Right lobe of liver (tissue), 6 donors: ENCODE measurements at places on chromosomes 1 and 21. TPM values are rescaled to one million over a fixed set of nuclear protein-coding genes. Genes with fewer than 3 reads are reported as not detected.

- no peak for DNase-seq
Measured at GRCh38 chr1:160800645-160801408, 4.9 kb downstream of the LY9 start.

- no peak for DNase-seq
Measured at GRCh38 chr1:35844826-35845225, 37.0 kb downstream of the AGO4 start.

GRCh38 chr1:156709757-156710489 is 4.5 kb upstream of the CRABP2 start:
- no peak for DNase-seq

DNA sequence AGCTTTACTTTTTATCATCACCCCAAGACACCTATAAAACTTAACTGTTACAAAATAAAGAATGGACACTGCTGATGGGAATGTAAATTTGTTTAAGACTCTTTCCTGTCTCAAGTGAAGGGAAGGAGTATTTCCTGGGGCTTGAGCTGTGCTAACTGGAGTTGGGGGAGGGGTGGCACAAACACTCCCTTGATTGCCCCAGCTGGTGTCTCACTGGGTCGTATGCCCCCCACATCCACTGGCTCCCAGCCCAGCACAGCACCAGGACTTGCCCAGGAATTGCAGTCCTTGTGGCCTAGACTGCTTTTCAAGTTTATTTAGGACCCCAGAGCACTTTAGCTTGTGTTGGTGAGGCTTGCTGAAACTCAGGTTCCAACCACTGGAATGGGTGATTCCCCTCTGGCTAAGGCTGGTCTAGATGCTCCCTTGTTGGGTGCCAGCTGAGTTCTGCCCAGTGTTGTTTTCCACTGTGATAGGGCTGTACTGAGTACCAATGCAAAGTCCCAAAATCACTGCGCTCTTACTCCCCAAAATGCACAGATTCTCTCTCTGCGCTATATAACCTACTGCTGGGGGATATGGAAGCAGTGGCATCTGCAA is 49.1 kb upstream of the DR1 start:
- DNase-seq, result no peak

DNA sequence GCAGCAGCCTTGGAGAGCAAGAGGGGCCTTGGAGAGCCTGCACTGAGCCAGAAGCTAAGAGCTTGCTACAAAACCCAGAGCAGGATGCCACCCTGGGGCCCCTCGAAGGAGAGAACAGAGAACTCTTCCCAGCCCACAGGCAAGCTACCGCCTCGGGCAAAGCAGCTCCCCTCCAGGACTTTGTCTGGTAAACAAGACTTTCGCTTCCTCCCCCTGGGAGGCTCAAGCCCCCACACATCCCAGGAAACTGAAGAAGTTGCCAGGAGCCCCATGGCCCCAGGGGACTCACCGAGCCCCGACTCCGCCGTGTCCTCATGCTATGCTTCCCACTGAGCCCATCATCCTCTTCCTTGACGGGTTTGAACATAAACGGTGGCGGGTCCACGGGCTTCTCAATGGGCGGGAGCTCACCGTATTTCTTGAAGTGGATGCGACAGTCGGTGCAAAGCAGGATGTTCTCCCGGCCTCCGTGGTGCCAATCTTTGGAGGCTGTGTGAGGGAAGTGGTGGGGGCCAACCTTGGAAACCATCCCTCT is 45.9 kb downstream of the SLC45A1 start:
- no peak for DNase-seq

DNA sequence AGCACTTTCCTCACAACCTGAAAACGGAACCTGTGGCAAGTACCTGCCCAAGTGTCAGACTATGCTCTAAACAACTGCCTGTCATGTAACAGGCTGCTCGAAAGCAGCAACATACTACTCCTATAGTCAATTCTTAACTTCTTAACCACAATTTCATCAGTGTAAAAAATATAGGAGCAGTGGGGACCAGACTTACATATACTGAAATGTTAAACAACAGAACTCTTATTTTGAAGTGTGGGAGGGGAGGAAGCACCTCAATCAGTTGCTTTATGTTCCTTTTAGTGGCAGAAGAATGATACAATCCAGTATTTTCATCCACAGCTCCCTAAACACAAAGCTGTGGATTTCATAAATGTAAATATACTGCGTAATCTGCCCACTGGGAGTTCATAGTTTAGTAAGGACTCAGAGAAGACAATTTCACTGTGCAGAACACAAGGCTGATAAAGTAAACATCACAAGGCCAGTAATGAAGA is 44.2 kb downstream of the WLS start:
- no peak for DNase-seq

- peak; percentile 91 for DNase-seq
Measured at GRCh38 chr1:169115891-169116585, 9.5 kb downstream of the ATP1B1 start.

DNA sequence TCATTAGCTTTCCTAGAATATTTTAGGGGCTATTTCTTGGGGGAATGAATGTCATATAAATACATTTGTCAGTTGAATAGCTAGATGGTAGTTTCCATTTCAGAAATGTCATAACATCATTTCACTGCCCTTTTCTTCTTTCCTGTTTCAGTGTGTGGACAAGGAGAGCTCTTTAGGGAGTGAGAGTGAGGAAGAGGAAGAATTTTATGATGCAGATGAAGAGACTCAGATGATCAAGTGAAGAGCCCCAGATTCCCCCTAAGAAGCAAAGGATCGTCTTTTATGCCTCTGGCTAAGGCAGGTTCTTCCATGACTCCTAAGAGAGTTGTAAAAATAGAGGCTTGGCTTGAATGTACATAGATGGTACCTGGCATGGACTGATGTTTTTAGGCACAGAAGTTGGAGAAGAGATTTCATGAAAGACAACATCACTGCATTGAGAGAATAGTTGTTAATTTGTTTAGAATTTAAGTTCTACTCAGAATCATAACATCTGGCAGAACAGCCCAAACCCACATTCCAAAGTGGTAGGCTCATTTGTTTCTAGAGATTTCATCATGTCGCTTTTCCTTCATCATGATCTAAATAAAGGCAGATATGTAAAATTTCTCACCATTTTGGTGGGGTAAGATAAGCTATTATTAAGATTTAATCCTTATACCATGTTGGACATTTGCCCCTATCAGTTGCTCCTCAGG is 44.2 kb upstream of the MAB21L3 start:
- no peak for DNase-seq

DNA sequence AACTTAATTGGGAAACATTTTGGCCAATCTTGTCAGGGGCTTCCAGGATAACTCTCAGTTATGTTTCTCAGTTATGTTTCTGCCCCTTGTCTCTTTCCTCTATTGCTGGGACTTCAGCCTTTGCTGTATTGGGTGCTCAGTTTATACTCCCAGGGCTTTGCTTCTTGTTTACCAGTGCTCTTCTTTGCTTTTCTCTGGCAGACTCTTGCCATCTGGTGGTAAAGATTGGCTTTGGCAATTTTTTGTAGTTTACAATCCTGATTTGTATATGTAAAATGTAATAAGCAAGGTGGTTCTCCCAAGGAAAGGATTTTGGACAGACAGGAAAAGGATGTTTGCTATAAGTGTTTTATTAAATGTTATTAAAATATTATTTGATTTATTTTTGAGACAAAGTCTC is 37.9 kb downstream of the FABP3 start:
- no peak for DNase-seq

GRCh38 chr1:38239258-38239835 is 192.8 kb upstream of the POU3F1 start:
- no peak for DNase-seq

GRCh38 chr1:154710106-154710505 is 102.1 kb upstream of the ADAR start:
- no peak for DNase-seq

DNA sequence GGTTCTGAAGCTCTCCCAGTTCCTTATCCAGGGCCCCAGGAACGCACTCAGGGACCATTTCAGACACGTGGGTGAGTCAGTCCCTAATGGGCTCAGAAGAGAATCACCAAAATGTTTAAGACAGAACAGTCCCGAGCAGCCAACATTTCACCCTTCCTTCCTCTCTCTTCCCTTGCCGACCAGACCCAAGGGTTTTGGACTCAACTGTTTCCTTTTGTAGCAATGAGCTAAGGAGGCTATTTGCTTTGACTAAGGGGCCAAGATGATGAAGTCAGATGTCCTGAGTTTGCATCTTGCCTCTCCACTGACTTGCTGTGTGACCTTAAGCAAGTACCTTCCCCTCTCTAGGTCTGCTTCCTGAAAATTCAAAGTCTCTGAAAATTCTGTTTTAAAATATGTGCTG is 472.3 kb upstream of the VAMP3 start:
- DNase-seq, result no peak

DNA sequence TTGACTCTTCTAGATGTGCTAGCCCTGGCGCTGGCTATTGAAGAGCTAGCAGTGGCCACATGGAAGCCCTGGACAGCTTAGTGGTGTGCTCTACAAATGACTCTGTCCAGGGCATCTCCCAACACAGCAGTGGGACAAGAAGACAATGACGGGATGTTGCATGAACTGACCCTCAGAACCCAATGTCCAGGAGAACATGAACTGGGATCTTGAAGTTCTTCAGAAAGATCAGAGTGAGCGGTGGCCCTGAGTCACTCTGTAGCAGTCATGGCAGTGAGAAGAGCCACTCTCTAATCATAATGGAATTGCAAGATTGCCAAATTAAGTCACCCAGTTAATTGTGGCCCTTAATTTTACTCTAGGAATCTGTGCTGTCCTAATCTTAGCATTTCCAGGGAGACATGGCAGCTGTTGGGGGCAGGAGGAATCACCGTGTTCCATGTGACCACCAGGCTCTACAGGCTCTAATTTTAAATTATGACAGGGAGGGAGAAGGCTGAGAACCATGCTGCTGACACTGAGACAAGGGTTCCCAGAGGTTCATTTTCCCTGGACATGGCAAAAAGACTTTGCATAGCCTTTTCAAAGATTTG is 10.2 kb upstream of the OBSCN start:
- no peak for DNase-seq

POLR3C gene
- total RNA-seq, result 7.7 TPM

CA6 gene
- not detected for total RNA-seq

CD1E gene
- total RNA-seq, result not detected

PLD5 gene
- not detected for total RNA-seq

DMRTA2 gene
- not detected for total RNA-seq
